ENCODE measurements at places on chromosomes 4 and X.

DNA sequence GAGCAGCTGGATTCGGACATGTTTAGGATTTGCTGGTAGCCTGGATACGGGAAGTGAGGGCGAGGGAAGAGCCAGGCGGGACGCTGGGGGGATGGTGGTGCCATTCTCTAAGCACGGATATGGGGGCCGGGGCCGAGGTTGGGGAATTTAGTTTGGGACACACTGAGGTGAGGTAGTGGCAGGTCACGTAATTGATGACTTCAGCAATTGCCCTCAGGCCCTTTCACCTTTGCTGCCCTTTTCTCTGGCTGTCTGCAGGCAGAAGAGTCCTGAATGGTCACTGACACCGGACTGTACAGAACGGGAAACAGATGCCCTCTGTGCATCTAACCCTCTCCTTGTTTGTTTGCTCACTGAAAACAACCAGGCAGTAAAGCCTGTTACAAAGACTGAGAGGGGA is 16.9 kb upstream of the HMGB3 start:
- DNase-seq = no peak

DNA sequence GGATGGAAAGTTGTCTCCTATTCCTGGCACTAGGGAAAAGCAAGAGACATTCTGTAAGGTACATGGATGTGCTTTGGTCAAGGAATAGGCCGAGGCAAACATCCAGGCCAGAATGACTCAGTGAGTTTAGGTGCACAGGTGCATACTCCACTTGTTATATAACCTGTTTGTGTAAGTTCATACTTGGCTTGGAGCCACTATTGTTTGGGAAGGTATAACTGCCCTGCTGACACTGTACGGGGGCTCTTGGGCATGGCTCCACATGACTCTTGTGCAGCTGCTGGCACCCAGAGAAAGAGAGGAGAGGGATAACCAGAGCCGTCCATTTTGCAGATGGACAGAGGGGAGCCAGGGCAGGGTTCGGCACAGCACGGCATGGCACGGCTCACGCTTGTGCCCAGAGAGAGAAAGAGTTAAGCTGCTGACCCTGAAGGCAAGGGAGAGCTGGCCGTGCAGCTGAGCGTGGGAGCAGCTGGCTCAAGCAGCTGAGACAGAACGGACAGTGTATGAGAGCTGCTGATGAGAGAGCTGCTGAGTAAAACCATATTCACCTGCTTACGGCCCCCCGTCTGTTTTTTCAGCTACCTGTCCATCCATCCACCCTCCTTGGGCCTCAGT is 98.0 kb downstream of the SLC2A9 start:
- no peak for DNase-seq

GRCh38 chr4:83783215-83783614 is 247.3 kb downstream of the GPAT3 start:
- DNase-seq = no peak

- DNase-seq = no peak
Measured at GRCh38 chr4:90476019-90476418, 348.8 kb downstream of the CCSER1 start.

Measured in right lung (tissue), 10 donors.